AML-193 (cell line): ENCODE measurements at places on chromosomes 12 and 14.

DNA sequence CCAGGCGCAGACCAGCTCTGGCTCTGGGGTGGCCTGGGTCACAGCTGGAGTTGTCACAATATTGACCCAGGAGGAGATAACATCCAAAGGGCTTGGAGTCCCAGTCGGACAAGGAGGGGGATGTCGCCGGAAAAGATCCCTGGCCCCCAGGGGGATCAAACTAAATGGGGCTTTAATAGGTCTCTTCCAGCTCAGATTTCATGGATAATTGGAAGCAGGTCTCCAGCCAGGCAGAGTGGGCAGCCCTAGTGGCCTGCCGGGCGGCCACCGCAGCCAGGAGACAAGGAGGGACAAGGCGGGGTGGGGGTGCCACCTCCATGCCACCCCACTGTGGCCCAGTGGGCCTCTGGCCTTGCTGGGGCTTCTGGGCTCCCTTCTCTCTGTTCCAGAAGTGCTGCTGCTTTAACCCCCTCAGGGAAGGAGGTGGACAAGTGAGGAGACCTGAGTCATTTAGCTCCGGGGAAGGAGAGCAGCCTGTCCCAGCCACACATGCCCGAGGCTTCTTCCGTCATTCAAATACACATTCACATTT, 23.1 kb upstream of the PGF start:
- DNase-seq: no peak

DNA sequence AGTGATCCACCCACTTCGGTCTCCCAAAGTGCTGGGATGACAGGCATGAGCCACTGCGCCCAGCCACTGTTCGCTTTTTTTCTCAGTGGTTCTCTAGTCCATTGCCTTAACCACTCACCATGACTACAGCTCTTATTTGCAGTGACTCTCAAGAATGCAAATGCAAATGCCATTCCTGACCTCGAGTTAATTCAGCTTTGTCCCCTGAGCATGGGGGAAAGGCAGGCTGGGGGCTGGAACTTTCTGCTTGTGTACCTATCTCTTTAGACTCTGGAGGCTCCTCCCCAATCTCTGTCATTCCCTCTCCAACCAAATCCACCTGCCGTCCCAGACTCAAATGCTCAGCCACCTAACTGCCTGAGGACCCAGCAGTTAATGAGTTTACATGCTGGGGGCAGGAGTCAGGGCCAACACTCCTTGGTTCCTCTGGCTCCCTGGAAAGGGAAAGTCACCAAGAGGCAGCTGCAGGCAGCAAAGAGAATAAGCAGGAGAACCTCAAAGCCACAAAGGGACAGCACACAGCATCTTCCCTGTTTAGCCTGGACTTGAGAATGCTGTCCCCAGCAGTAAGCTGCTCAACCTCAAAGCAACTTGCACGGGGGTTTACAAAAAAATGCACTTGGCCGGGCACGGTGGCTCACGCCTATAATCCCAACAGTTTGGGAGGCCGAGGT, 5.3 kb upstream of the HNF1A start:
- DNase-seq: no peak

GRCh38 chr12:58750484-58750883, 169.8 kb downstream of the LRIG3 start:
- no peak for DNase-seq

DNA sequence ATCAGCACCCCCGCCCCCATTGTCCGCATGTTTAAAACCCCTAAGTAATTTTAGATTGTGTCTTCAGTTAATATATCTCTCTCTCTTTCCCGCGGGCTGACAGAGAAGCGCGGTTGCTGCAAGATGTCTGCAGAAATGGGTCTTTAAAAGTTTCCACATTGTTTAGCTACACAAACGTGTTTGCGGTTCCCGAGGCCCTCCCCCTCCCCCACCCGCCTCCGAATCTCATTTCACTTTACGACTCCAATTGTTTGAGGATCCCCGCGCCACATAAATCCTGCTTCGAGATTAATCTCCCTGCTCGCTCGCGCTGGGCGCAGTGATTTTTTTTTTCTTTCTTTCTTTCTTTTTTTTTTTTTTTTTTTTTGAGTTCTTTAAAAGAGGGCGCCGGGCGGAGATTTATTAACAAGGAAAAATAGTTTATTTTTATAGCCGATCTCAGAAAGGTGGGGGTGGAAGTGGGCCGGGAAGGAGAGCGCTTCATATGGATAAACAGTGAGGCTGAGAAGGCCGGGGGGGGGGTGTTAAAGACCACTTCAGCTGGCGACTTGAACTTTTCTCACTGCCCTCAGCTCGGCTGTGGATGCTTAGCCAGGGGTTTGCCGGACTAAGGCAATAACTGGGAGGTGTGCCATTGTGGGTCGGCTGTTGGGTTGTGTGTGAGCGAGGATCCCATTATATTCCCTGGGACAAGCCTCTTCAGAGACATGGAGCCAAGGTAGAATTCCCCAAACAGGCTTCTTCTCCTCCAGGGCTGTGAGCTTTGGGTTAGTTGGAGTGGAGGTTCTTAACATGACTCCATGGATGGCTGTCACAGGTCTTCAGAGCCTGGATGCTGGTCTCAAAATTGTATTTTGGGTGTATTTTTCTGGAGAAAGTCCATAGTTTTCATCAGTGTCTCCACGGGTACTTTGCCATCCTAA, 39.7 kb upstream of the TBX5 start:
- DNase-seq: no peak

- no peak for DNase-seq
Observed at GRCh38 chr14:31887929-31888580, 189.0 kb upstream of the ARHGAP5 start.

- DNase-seq: peak; percentile 7
Observed at GRCh38 chr12:43109631-43110345, 442.2 kb downstream of the ADAMTS20 start.

DNA sequence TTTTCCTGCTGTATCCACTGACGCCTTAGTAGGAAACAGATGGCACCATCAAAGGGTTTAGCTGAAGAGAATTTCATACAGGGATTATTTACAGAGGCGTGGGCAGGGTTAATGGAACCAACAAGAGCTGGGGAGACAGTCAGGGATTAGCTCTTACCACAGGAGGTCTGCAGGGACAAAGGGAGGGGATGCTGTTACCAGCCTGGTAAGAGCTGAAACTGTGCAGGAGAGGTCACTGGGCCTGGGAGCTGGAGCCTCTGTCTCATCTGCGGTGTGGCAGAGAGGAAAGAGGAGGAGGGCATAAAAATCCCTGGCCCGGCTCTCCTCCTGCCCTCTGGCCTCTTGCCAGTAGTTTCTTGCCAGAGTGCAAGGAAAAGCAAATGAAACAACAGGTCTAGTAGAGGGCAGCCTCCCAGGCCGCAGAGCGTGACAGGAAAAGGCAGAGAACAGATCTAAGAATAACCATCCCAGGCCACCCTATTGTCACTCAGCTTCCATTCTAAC, 18.9 kb upstream of the POC1B start:
- DNase-seq: no peak

GRCh38 chr14:76958980-76959710, 69.4 kb downstream of the IRF2BPL start:
- no peak for DNase-seq

- no peak for DNase-seq
Observed at GRCh38 chr12:108296945-108297344, 42.2 kb downstream of the CMKLR1 start.

- no peak for DNase-seq
Observed at GRCh38 chr14:45066667-45067066, 17.2 kb upstream of the PRPF39 start.

DNA sequence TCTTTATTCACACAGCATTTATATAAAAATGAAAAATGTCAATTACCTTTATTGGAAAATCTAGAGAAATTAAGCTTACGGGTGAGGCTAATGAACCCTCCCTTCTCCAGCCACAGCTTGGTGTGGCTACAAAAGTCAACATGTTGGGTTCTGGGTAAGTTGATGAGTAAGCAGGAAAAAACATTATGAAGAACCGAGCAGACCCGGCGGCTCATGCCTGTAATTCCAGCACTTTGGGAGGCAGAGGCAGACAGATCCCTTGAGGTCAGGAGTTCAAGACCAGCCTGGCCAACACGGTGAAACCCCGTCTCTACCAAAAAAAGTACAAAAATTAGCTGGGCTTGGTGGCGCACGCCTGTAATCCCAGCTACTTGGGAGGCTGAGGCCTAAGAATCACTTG, 10.9 kb downstream of the NAA25 start:
- no peak for DNase-seq

DNA sequence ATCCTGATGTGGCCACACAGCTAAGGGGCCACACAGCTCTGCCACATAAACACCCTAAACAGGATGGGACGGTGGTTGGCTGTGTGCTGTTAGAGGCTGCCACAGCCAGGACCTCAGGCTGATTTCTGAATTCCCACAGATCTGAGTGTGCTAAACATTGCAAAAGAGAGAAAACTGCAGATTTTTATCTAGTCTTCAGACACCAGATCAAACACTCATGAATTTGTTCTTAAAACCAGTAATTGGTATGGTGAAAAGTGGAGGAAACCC, 190.7 kb downstream of the MON2 start:
- no peak for DNase-seq

- DNase-seq: no peak
Observed at GRCh38 chr12:20560935-20561334, 134.2 kb upstream of the SLCO1C1 start.

DNA sequence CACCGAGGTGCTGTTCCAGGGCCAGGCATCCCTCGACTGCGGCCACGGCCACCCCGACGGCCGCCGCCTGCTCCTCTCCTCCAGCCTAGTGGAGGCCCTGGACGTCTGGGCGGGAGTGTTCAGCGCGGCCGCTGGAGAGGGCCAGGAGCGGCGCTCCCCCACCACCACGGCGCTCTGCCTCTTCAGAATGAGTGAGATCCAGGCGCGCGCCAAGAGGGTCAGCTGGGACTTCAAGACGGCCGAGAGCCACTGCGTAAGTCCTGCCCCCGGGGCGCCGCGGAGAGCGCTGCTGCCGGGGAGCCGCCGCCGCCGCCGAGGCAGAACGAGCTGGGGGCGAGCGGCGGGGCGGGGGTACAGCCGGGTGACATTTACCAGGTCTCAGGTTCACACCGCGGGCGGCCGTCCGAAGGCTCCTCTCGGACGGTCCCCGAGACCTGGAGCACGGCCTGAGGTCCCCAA, 1.4 kb downstream of the PLXNC1 start:
- DNase-seq: no peak

- no peak for DNase-seq
Observed at GRCh38 chr14:104114421-104115130, 23.8 kb upstream of the KIF26A start.

GRCh38 chr12:60119327-60119726, 523.5 kb downstream of the SLC16A7 start:
- DNase-seq: no peak

DNA sequence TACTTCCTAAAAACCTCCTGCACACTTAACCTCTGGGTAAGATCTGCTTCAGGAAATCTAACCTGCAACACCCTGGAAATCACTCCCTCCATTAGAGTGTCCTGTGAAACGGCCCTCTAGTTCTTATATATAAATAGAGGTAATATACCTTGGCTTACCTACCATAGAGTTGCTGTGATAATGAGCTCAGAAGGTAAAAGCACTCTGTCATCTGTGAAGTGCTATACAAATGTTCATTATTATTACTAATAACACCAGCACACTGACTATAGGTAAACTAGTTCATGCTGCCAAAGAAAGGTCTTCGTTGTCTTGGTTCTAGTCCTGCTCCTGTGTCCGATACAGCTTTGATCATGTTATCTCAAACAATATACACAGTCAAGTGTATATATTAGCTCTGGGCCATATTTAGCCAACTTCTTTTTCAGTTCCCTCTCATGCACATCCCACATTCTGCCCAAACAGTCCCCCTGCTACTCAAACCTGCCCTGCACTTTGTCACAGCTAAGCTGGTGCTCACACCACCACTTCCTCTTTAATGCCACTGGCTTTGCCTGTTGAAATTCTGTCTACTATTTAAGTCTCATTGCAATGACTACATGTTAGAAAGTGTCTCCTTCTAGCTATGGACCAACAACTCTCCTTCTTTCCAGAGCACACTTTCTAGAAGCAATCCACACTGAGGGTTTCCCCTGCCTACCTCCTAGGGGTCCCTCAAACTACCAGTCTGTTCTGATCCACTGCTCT, 5.1 kb downstream of the E2F7 start:
- peak; percentile 82 for DNase-seq

DNA sequence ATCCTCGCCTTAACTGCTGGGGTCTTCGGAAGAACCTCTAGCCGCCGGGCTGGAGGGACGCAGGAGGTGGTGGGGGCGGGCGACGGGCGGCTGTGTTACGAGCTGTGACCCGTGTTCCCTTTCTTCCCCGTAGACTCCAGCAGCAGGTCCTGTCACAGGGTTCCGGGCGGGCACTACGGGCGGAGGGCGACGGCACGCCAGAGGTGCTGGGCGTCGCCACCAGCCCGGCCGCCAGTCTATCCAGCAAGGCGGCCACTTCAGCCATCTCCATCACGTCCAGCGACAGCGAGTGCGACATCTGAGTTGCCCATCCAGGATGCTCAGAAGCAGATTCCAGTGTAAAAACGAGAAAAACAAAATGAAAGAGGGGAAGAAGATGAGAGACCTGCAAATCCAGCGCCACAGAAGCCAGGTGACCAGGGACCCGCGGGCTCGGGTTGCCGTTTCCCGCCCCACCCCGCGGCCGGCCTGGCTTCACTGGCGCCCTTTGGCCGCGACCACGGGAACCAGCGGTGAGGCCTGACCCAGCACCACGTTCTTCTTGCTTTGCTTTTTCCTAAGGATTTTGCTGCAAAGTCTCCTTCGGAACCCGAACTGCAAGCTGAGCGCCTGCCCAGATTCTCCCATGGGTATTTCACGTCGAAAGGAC, 2.1 kb downstream of the SIX6 start:
- no peak for DNase-seq

- DNase-seq: no peak
Observed at GRCh38 chr14:45649051-45649450, 396.0 kb upstream of the MIS18BP1 start.

GRCh38 chr12:119145367-119145766, 33.4 kb upstream of the HSPB8 start:
- DNase-seq: no peak

- DNase-seq: no peak
Observed at GRCh38 chr14:94921882-94922585, 152.1 kb upstream of the GSC start.

DNA sequence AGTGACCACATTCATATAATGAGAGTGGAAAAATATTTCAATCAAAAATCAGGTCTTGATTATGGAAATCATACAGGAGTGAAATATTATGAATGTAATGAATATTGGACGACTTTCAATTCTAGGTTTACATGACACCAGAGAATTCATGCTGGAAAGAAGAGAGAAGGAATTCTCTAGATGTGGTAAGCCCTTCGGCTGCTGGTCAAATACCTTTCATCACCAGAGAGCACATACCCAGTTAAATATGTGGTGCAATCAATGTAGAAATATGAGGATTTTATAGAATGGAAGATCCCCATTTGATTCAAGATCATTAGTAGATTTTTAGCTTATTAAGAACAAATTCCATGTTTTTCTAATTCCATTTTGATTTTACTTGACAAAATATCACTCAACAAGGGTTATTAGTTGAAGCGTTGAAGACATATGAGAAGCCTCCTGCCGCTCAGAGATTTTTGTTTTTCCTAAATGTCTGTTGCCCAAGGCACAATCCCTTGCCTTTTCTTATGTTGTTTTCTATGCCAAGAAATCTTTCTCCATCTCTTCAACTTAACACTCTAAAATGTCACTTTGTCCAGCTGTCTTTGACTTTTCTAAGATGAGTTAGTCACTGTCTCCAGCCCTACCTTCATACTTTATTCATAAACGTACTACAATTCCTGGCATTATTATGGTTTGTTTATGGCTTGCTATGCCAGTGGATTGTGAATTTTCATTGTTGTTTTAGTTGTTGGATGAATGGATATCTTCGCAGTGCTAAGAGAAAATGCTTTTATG, 72.8 kb upstream of the ZDHHC17 start:
- DNase-seq: no peak
